Retinal pigment epithelial cell (primary cell): ENCODE measurements at places on chromosomes 3 and 15.

DNA sequence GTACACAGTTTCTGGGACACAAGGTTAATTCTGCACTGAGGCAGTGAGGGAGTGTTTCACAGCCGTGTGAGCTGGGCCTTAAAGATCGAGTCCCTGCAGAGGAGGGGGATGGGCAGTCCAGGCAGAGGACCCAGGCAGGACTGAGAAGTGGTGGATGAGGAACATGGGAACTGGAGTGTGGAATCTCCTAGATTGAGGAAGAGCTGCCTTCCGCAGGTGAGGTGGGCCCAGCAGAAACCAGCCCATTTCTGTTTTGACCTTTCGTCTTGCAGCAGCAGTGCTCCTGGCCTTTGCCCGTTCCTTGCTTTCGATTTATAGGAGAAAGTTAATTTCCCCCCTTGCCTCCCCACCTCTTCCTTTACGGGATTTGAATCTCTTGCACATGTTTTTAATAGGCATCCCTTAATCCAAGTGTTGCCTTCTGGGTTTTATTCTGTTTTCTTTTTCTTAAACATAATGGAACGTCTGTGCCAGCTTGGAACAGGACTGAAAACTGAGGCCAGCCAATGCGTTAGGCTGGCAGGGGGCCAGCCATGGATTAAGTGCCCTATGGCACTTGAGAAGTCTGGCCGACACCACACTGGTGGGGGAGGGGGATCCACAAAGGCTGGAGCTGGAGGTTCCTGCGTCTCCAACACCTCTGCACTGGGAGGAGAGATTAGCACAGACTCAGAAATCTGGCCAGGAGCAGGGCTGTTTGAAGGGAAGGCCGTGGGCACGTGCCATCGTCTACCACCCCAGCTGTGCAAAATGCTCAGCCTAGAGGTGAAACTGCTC lies 78.1 kb downstream of the AAGAB start:
- peak; percentile 98 for DNase-seq

- no peak for DNase-seq
These were observed 13.0 kb upstream of the SEC62 start for GRCh38 chr3:169953462-169954141.

DNA sequence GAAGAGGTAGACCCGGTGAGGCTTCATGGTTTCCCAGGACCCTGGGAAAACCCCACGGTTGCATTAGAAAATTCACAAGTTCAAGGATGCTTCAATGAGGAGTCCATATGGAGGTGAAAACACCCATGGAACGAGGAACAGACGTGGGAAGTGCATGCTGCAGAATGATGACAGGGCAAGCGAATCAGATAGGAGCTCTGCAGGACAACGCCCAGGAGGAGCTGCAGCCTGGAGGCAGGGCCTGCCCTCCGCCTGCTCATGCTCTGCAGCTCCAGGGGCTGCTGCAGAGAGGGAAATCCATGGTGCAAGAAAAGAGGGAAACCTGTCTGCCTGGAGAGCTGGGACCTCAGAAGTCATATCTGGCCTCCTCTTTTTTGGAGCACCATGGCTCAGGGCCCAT lies 61.5 kb downstream of the NUP210 start:
- DNase-seq, result no peak

GRCh38 chr3:46553154-46553553 lies 12.9 kb downstream of the LRRC2 start:
- no peak for DNase-seq

- DNase-seq, result no peak
These were observed 878.6 kb downstream of the CADM2 start for GRCh38 chr3:85837402-85837801.

DNA sequence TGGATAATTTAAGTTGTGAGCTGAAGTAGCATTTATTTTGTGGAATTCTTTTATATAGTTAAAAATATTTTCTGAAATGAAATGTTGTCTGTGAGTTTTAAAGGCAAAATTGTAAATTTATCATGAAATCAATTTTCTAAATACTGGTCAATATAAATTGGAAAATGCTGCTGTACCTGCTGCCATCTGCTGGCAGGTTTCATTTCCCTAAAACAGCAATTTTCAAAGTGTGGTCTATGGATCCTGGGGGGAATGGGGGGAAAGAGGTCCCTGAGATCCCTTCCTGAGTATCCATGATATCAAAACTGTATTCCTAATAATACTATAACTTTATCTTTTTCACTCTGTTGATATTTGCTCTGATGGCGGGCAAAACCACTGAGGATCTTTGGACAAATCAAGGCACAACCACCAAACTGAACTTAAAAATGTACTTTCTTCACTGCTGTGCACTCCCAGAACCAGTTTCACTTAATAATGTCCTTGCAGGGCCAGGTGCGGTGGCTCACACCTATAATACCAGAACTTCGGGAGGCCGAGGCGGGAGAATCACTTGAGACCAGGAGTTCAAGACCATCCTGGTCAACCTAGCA lies 17.2 kb upstream of the CCR4 start:
- no peak for DNase-seq

DNA sequence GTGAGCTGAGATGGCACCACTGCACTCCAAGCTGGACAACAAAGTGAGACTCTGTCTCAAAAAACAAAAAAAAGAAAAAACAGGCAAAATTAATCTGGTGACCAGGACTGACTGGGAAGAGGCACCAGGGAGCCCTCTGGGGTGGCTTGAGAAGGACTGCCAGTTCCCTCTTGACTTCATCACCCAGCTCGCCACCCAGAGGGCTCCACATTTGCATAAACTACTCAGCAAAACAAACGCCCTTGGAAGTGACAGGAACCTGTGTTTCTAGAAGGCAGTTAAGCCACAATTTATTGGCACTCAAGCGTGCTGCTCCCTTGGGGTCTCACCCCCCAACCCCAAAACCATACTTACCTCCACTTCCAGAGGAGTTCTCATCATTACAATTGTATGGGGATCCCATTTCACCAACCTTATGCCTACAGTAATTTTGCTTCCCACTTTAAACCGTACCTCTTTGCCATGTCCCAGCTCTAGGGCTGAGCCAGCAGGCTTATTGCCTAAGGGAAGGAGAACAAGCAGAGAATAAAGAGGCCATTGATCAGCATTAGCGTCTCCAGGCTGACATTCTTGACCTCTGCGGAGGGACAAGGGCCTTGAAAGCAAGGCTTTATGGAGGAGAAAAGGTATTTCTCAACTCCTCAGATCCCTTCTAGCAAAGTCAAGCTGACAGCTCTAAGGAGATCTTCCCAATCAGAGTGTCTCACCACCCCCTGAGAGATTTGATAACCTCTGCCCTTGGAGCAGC lies 357.4 kb downstream of the SHQ1 start:
- no peak for DNase-seq

DNA sequence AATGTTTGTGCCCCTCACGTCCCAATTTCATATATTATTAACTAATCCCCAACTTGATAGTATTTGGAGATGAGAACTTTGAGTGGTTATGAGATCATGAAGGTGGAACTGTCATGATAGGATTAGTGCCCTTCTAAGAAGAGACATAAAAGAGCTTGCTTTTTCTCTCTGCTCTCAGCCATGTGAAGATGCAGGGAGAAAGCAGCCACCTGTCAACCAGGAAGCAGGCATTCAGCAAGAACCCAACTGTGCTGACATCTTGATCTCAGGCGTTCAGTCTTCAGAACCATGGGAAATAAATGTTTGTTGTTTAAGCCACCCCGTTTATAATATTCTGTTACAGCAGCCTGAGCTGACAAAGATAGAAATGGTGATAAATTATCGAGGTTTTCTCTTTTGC lies 278.7 kb upstream of the KCNMB2 start:
- no peak for DNase-seq

DNA sequence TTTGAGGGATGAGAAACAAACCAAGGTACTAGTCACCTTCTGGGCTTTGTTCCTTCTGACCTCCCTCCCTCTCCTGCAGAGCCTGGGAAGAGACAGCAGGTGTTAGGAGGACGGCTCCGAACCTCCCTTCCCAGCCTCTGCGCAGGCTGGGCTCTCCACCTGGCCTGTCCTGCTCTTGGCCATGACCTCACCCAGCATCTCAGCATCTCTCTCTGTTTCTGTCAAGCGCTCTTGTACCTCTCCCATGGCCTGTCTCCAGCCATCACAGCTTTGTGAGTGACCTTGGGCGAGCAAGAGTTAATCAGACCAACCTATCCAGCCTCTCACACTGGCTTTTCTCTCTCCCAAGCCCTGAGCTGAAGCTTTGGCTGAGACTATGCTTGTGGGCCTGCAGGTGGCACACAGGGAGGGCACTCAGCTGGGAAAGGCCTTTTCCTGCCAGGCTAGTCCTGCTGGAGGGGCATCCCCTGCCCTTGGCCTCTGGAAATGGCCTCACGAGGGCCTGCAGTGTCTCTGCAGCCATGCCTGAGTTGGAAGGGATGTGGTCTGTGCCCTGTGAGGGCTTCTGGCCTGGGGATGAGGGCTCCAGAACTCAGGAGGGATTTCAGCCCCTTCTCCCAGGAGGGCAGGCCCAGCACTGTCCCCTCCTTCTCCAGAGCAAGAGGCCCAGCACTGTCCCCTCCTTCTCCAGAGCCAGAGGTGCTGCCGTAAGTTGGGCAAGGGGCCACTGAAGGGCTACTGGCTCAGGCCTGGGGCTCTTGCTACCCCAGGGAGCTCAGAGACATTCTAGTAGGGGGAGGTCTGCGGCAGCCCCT lies 2.1 kb downstream of the CHST13 start:
- no peak for DNase-seq

DNA sequence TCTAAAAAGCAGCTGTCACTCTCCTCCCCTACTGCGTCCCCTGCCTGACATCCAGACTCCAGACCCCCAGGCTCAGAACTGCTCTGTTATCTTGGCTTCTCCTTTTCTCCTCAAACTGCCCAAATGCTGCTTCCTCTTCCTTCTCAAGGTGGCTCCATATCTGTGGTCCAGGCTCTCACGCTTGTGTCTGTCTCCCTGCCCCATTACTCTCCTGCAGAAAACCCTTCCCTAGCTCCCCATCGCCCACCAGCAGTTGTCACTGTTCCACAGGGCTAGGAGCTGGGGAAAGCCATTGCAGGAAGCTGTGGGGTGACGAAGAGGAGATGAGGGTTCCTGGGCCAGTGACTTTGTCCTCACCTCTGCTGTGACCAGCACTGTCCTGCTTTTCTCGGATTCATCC lies 30.7 kb upstream of the CGNL1 start:
- DNase-seq, result no peak

DNA sequence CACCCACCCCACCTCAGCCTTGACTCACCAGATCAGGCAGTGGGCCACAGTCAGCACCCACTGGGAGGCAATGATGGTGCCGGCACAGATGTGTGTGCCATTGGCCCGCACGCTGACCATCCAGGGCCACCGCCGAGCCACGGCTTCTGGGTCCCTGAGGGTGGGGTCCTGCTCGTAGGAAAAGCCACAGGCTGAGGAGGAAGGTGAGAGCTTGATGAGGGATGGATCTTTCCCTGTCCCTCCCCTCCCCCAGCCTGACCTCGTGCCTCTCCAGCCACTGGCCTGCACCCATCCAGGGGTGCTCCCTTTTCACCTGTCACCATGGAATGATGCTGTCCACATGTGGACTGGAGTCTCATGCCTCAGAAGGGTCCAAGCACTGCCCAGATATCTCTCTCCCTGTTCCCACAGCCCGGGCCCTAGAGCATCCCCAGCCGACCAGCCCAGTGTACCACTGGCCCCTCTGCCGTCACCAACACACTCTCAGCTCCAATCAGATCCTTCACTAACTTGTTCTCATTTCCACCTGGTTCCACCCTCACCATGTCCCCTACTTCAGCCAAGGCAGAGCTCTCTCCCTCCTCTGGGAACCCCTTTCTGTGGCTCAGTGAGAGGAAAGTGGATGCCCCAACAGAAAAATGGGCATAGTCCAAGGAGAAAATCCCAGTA lies 2.0 kb downstream of the PRSS50 start:
- DNase-seq, result no peak

DNA sequence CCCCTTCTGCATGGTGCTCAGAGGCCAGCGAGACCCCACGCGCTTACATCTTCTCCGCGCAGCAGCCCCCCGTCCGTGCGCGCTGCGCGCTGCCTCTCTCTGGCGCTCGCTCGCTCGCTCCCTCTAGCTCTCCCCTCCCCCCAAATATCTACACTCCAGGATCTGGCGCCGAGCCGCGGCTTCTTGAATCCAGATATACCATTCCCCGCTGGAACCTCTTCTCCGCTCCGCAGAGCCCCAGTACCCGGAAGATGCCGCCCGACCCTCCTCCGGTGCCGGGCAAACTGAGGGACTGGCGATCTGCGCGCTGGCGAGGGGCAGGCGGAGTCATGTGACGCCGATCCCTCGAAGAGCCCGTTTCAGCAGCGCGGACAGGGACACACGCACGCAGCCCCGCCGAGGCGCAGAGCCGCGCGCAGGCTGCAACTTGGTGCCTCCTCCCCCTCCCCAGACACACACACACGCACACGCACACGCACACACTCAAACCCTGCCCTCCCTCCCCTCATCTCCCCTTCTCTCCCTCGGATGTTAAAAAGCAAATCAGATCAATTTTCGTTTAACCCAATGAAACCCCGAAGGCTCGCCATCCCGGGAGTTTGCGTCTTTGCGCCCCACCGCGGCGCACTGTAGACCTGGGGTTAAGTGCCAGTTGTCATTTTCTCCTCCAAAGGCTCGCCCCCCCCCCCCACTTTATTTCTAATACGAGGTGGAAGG lies at the start of gene RASGRF1:
TSS of gene RASGRF1 (minus strand) at position 294 of the 717 bp plus-strand sequence. CDS start at position 12, 282 bp downstream.
- DNase-seq, result no peak

- DNase-seq, result no peak
These were observed 67.6 kb upstream of the GCNT3 start for GRCh38 chr15:59543721-59544547.

DNA sequence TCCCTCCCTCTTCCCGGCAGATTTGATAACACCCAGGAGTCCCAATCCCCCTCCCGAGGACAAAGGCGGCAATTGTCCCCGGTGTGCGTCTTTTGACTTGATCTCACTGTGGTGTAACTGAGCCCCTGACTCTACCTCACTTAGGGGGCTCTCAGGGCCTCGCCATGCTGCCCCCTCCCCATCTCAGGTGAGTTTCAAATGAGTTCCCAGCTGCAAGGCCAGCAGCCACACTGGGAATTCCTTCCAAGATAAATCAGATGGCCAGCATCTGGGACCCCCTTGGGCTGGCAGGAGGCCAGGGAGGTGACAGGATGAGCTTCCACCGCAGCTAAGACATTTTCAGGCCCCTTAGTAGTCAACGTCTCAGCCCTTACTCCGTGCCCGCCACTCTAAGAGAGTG lies 35.0 kb downstream of the WNT7A start:
- no peak for DNase-seq

- DNase-seq, result no peak
These were observed 67.8 kb upstream of the ATP13A3 start for GRCh38 chr3:194554473-194555123.

GRCh38 chr3:138412821-138413551 lies 21.4 kb upstream of the ESYT3 start:
- no peak for DNase-seq

DNA sequence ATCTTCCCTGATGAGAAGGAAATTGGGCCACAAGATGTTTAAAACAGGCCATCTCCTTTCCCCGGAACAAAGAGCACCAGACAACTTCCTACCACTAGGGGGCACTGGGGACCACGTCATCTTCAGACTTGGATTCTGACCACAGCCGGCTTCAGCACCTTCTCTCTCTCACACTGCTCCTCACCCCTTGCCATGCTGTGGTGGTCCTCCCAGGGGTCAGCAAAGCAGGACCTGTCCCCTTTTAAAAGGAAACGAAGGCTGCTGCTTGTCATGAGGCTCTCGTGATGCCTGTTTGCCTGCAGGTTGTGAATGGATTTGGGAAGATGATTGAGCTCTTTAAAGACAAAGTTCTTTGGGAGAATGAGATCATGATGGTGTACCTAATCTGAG lies 16.2 kb downstream of the RFT1 start:
- DNase-seq, result no peak
